Lung (tissue), 17 donors: ENCODE measurements at places on chromosomes 6 and 20. TPM values are rescaled to one million over a fixed set of nuclear protein-coding genes. Genes with fewer than 3 reads are reported as not detected.
A peak's percentile ranks its signal among the peaks of the same experiment; 100 is the strongest.

ZBP1 gene
- total RNA-seq, result 1.3 TPM

DLK2 gene
- 2.6 TPM for total RNA-seq

DTNBP1 gene
- total RNA-seq, result 23.9 TPM

- peak; percentile 38 for DNase-seq
Measured at GRCh38 chr6:46704562-46704961, 16.9 kb downstream of the TDRD6 start.

- DNase-seq, result no peak
Measured at GRCh38 chr20:45893831-45894230, 2.7 kb downstream of the CTSA start.

DNA sequence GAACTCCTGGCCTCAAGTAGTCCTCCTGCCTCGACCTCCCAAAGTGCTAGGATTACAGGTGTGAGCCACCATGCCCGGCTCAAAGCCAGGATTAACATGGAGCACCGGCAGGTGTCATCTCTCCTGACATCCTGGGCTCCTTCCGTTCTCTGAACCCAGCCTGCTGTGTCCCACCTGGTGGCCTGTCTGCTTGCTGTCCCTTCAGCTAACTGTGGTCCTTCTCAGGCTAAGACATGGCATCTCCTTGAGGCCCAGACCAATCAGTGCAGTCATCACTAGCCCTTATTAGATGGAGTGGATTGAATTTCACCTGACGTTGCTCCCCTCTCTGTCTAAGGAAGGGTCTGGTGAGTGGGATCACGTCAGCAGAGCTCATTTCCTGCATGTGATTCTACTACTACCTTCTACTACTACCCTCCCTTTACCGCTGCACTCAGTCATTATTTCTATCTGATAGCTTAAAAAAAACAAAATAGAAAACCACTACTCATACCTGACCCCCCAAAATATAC lies 28.0 kb upstream of the SYNJ2 start:
- peak; percentile 28 for DNase-seq

GRCh38 chr6:56162081-56162480 lies 85.3 kb downstream of the COL21A1 start:
- DNase-seq, result no peak
